ENCODE measurements at places on chromosomes 2 and 18.

GRCh38 chr18:55864281-55864680 is 276.3 kb upstream of the TCF4 start:
- no peak for DNase-seq

GRCh38 chr2:109210431-109211200 is 81.6 kb downstream of the SH3RF3 start:
- peak; percentile 43 for DNase-seq

- no peak for DNase-seq
Observed at GRCh38 chr2:45885171-45885621, 233.7 kb downstream of the PRKCE start.

DNA sequence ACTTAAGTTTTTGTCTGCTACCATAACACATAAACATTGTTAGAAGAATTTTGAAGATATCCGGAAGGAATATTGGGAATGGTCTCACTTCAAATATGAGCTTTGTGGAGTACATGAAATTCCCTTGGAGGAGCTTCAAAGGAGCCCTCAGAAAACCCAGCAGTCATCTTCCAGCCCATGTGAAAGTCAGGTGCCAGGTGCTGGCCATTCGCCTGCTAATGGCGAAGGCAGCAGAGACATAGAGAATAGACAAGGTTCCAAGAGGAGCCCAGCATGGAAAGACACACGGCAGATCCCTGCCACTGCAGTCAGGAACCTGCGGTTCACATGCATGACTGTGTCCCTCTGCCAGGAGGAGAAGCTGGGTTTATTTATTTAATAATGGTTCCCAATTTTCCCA is 40.0 kb upstream of the EPG5 start:
- no peak for DNase-seq

- DNase-seq, result no peak
Observed at GRCh38 chr2:232204457-232204931, 174.1 kb upstream of the ALPP start.

DNA sequence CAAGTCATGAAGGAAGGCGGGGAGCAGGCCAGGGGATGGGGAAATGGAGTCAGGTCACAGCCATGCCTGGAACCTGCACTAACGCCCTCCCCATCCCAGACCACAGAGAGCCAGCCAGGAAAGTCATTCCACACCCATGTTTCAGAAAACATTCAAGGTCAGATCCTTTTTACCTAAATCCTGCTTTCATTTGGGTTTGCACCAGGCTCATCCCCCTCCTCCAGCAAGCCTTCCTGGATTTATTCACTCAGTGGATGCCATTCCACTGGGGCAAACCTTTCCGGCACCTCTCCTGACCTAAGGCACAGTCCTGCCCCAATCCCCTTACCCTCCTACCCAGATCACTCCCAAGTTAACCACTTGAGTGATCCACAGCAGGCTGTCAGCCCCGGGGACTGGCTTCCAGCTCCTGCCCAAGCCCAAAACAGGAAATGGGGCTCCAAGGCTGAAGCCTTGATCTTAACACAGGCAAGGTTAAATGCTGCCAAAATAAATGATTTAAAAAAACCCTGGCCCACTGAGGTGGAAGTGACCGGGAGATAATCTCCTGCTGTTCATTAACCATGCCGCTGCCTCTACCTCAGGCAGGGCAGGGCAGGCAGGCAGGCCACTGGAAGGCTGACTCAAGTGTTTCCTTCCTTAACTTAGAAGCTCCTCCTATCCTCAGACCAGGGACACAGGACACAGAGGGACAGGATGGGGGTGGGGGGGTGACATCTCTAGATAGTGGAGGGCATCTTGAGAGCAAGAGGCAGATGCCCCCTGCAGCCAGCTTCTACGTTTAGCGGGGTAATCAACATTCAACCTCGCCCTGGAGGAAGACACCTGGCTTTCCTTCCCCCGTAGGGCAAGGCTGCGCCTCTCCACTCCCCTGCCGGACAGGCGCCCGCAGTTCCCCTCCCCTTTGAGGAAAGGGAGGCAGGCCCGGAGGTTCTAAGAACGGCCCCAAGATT is 1.4 kb downstream of the RAB11FIP5 start:
- no peak for DNase-seq

- no peak for DNase-seq
Observed at GRCh38 chr18:79781331-79781941, 16.3 kb upstream of the KCNG2 start.

DNA sequence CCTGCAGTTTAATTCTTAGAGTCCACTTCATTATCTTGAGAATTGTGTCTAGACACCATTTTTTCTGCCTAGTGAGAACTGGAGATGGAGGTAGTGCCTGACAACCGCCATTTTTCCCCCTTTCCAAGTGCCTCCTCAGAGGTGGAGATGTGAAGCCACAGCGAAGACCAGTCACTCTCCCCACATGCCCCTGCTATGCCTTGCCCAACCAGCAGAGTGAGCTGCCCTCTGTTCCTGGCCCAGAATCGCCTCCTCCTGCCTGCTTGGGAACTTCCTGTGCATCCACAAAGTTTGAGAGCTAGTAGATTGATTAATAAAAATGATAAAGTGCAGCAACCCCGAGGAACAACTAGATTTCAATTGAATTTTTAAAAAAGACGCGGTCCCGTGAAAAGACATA is 123.3 kb downstream of the CLIP4 start:
- peak; percentile 50 for DNase-seq

DNA sequence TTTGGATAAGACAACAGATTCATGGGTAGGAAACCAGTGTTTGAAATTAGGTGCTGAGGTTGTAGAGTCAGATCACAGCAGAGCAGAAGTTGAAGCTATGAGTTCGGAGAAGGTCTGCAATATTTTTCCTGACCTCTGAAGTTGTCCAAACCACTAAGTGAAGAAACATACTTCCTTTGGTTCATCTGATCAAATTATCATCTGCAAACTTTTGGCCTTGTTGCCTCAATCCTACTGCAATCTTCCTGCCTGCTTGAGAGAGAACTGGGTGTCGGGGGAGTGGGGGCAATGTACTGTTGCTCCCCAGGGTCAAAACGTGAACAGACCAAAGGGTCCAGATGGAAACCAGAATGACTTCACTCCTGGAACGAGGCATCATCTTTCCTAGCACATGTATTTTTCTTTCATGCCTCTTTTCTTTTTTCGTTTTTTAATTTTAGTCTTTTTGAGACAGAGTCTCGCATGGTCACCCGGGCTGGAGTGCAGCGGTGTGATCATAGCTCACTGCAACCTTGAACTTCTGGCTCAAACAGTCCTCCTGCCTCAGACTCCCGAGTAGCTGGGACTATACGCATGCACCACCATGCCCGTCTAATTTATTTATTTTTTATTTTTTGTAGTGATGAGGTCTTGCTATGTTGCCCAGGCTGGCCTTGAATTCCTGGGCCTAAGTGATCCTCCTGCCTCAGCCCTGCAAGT is 42.7 kb downstream of the RAB31 start:
- peak; percentile 78 for DNase-seq

Data from inflammatory macrophage (primary cell).